D341Med (cell line): ENCODE measurements at places on chromosomes 1 and 21.

GRCh38 chr21:44006656-44007055 lies 5.5 kb upstream of the TRAPPC10 start:
- DNase-seq, result no peak

- peak; percentile 59 for DNase-seq
Observed at GRCh38 chr1:27391511-27392095, 819 bp upstream of the GPR3 start.

DNA sequence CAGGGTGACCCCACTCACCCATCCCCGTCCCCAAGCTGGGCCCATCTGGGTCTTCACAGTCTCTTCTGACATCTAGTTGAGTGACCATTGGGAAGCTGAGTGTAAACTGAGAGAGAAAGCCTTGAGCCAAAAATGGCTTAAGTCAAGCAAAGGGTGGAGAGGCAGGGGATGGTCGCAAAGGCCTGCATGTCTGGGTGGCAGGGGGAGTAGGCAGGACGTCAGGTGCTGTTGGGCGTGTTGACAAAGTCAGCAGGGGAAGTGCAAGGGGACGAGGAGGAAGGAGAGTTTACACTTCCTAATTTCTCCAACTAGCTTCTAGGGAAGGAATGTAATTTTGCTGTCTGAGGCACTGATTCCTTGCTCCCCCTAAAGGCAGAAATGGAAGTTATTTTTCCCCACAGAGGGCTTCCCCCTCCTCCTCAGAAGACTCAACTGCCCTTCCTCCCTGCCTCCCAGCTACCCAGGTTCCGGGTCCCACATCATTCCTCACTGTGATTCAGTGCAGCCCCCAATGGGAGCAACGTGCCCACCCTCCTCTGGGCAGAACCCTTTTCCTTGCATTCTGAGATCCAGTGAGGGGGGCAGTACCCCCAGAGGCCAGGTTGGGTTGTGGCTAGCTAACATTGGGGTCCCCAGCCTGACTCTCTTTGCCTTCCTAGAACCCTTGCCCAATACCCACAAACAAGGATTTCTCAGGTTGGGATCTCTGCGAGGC lies 1.2 kb upstream of the ADORA1 start:
- peak; percentile 57 for DNase-seq

- no peak for DNase-seq
Observed at GRCh38 chr21:39168800-39169199, 14.5 kb downstream of the PSMG1 start.

GRCh38 chr1:198275597-198275996 lies 118.8 kb downstream of the NEK7 start:
- DNase-seq, result no peak

- DNase-seq, result peak; percentile 0
Observed at GRCh38 chr1:125119024-125119441, 3934.3 kb downstream of the SRGAP2C start.
